Right ventricle myocardium superior (tissue), 1 donor: ENCODE measurements at places on chromosomes 1 and 21.
A peak's percentile ranks its signal among the peaks of the same experiment; 100 is the strongest.

- DNase-seq, result no peak
Measured at GRCh38 chr21:28104346-28104745, 888.3 kb downstream of the LTN1 start.

DNA sequence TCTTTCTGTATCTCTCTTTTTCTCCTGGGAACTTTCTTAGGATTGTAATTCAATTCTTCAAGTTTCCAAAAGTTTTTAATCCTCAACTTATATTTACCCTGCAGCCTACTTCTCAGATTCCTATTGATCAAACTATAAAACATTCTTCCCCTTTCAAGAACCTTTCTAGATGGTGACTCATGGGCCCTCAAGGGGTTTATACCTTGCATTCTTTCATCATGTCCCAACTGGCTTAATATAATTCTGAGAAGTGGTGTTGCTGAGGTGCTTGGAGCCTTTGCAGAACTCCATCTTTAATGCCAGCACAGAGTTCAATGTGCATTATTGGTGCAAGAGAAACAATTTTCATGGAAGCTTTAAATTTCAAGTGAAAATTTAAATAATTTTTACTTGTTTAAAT, 273.4 kb downstream of the VAV3 start:
- no peak for DNase-seq

DNA sequence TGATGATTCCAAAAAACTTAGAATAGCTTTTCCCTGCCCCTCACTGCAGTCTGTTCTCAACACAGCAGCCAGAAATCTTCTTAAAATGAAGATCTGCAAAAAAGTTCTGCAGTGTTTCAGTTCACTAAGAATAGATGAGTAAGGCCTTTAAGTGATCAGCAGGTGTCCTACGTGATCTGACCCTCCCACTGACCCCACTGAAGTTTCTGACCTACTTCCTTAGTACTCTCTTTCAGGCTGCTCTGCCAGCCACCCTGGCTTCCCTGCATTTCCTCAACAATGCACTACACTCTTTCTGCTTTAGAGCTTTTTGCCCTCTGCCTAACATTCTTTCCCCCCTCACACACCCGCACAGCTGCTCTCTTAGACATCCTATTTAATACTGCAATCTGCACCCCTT, 182.5 kb downstream of the AKT3 start:
- DNase-seq, result no peak

DNA sequence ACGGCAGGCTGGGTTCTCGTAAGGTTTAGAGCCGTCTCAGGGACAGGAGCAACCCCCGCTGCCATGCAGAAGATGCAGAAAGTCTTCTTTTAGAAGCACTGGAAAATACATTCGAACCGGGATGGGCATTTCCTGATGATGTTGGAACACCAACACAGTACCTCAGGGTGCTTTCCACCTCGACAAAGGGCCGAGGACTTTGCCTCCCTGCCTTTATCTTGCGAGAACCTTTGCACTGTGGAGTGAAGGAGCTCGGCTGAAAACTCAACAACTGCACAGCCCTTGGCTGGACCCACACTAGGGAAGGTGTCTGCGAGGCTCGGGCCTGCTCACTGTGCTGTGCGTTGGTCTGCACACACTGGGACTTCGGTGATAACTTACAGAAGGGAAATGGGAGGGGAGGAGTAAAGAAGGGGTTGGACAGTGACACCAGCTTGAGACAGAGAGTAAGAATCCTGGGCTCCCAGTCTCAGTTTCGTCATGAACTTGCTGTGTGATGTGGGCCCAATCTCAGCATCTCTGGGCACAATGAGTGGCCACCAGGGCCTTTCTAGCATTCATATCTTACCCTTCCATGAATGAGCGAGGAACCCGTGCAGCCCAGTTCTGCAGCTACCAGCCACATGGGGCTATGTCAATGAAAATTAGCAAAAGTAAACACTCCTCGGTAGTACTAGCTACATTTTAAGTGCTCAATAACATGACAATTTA, 18.2 kb downstream of the RCAN1 start:
- DNase-seq, result no peak

- DNase-seq, result no peak
Measured at GRCh38 chr1:58223522-58223921, 323.0 kb downstream of the OMA1 start.

DNA sequence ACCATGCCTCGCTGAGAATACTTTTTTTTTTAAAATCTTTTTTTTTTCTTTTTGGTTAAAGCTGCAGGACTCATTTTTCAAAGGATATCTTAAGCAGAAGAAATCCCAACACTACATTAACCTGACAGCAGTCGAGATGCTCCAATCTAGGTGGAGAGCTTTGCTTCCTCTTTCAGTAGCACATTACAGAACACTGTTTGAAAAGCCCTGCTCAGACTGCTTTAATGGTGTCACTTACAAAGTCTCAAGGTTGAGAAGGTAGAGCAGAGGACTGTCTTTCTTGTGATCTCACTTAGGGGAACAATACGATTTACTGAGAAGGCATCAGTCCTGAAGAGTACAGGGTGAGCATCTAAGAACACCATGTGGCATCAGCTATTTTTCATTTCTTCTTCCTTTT, 21.0 kb upstream of the CPLANE2 start:
- no peak for DNase-seq

GRCh38 chr1:161046605-161047228, 940 bp upstream of the USF1 start:
- no peak for DNase-seq

DNA sequence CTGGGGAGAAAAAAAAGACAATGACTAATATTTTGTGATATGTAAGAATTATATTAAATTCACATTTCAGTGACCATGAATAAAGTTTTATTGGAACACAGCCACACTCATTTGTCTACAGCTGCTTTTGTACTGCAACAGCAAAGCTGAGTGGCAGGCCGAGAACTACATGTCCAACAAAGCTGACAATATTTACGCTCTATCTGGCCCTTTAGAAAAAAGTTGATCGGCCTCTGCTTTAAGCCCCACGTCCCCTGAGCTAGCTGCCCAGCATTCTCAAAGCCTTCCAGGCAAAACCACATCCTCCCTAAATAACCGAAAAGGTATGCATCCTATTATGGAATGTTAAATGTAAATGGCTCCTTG, 8.6 kb downstream of the SLC2A1 start:
- DNase-seq, result no peak

DNA sequence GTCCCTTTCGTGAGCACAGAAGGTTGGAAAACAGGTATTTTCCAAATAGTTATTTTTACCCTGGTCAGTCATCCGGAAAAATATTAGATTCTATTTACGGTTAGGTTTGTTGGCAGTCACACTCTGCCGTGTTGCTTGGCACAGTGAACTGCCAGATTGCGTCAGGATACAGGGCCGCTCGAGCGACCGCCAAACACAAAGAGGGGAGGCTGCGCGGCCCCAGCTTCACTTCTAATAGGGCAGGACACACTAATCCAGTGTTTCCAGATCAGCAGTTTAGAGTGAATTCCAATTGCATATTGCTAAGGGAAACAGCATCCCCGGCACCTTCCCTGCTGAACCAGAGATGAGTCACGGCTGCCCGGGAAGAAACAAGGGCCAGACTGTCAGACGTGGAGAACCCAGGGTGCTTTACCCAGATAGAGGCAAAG, 22.9 kb downstream of the UMODL1 start:
- DNase-seq, result no peak

DNA sequence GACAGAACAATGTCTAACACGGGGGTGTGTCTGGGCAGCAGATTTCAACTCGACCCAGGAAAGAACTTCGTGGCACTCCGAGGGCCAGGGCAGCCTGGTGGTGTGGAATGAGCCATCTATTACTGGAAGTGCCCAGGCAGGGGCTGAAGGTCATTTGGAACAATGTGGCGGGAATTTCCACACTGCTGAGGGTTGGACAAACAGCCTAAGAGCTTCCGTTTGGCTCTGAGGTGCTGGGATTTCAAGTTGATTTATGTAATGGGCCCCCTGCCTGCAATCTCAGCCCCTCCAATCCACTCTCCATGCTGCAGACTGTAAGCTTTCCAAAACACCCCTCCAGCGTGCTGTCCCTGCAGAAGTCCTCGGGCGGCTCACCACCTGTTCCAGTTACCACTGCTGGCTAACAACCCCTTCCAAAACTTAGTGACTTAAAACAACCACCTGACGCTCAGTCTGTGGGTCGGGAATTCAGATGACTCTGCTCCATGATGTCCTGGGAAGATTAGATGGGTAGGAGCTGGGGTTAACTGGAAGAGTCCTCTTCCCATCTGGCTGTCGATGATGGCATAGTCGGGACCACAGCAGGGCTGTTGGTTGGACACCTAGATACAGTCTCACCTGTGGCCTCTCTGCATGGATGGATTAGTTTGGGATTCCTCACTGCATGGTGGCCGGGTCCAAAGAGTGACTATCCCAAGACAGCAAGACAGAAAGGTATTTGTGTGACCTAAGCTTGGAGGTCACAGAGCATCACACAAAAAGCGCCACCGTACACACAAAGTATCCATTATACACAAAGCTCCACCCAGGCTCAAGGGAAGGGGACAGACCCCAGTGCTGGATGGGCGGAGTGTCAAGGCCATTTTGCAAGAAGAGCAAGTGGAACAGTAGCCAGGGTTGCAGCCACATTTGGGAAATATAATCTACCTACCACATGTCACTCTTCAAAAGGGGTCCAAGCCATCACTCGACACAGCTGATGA, 89.7 kb upstream of the IFFO2 start:
- no peak for DNase-seq

- no peak for DNase-seq
Measured at GRCh38 chr1:156004843-156005584, 15.7 kb downstream of the SSR2 start.

DNA sequence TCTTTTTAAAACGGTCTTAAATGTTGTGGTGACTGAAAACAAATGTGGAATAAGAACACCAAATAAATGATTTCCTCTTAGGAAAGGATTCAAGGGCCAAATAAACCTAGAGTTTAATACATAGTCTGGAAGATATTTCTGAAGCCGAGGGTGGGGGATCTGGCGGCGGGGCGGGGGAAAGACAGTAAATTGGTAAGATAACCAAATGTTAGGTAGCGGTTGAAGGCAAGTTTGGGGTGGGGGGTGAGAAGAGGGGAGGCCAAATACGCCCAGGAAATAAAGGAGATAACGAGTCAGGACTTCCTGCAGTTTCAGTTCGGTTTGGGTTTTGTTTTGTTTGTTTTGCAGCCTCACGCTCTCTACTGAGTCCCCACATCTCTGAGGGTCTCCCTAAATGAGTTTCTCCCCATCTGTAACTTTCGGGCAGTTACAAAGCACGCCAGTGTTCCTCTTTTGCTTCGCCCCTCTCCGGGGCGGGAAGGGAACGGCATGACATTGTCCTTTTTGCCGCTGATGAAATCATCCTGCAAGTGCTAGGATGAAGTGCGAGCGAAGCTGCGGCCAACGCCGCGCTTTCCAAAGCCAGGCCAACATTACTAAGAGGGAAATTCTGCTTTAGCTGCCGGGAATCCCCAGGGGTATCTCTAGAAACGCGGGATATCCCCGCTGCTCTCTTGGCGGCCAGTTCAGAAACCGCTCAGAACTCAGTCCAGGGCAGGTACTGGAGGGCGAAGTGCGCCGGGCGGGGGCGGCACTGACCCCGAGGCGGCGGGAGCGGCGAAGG, 844 bp downstream of the NIBAN1 start:
- DNase-seq, result peak; percentile 78

GRCh38 chr1:200780545-200781369, 42.1 kb downstream of the CAMSAP2 start:
- DNase-seq, result no peak

DNA sequence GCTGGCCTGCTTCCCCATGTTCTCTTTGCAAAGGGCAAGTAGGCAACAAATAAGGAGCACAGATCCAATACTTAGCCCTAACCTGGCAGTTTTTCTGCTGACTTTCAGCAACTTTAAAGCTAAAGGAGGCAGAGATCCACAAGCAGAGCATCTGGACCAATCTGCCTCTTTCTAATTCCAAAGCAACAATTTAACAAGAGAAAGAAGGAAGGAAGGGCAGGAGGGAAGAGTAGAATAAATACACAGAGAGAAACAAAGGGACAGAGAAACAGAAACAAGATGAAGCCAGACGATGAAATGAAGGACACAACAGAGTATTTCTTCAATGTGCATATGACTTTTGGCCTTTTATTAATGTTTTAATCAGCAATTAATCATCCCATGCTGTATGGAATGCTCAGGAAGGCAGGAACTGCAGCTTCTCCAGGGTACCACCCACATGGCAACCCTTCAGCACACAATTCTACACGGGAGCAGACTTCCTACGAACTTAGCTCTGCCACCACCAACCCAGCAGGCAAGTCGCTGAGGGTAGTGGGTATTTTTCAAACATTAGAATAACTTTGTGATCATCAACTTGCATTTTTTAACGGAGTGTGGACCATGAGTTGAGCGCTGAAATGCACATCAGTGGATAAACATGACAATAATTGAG, 15.3 kb downstream of the CLCC1 start:
- no peak for DNase-seq

DNA sequence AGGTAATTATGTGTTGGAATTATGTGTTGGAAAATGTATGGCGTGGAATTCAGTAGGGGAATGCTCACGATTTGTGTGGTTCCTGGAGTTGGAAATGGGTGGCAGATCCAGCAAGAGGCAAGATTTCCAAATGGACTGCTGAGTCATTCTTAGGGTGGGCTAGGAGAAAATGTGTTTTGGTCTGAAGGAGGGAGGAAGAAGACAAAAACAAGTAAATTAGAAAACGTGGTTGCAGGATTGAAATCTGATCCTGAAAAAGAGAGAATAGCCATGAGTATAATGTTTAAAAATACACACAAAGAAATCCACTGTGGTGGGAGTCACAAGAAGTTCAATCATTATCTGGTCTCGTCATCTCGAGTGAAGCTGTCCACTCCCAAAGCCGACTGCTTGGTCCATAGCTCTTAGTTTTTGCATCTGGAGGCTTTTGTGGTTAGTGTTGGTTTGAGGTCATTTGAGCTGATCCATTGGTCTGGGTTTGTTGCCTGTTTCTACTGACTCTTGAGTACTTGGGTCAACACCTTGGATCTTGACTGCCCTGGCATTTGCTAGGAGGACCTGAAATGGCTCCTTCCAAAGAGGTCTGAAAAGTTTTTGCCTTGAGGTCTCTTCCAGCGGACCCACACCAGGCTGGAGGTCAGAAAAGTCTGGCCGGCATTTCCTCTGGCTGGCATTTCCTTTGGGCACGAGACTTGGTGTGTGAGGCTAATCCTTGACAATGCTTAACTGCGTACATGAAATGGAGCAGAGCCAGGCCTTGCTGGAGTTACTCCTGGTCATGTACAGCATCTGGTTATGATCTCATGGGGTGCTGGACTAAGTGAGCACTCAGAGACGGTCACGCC, 9.2 kb downstream of the MX2 start:
- DNase-seq, result no peak
